ENCODE measurements at places on chromosomes 13 and 19. TPM values are rescaled to one million over a fixed set of nuclear protein-coding genes. Genes with fewer than 3 reads are reported as not detected.

DNA sequence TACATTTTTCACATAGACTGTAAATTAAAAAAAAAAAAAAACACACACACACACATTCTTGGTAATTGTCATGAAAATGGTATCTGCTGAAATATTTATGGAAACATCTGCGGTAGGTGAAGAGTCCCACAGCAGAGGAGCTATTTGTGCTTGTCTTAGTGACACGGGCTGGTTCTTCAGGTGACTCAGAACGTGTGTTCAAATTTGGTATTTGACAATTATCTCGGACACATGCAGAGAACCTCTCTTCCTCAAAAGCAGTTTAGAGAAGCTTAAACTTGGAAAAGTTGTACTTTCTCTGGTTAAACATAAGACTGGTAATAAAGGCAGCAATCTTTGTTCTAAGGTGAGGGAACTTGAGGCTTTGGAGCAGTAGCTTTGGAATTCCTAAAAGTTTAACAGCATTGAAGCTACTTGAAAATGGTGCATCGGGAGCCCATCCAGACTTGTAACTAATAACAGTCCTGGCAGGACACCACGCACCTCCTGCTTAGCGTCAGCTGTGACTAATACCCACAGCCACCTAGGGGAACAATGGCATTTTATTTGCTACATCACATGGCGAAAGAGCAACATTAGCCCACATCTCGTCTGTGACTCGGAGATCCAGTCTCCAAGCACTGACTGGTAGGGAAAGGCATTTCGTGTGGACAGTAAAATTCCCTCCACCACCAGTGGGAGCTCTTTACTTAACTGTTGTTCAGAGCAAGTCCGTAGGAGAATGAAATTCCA, 1505.1 kb upstream of the SLC10A2 start:
- DNase-seq, result peak; percentile 96

DNA sequence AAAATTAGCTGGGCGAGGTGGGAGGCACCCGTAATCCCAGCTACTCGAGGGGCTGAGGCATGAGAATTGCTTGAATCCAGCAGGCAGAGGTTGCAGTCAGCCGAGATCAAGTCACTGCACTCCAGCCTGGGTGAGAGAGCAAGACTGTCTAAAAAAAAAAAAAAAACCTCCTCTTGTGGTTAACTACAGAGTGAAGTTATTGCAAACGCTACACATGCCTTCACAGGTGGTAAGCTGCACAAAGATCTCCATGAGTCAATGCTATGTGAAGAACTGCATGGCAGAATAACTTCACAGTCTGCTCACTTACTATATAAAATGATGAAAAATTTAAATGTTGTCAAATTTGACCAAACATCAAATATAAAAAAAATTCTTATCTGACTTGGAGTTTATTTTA, 436.8 kb downstream of the FGF14 start:
- no peak for DNase-seq

Gene IRF2BP1
- 22.9 TPM for total RNA-seq

- peak; percentile 85 for DNase-seq
Observed at GRCh38 chr19:11324079-11324661, 15.3 kb downstream of the RAB3D start.

- no peak for DNase-seq
Observed at GRCh38 chr19:19531951-19532805, 3.5 kb downstream of the YJEFN3 start.

DNA sequence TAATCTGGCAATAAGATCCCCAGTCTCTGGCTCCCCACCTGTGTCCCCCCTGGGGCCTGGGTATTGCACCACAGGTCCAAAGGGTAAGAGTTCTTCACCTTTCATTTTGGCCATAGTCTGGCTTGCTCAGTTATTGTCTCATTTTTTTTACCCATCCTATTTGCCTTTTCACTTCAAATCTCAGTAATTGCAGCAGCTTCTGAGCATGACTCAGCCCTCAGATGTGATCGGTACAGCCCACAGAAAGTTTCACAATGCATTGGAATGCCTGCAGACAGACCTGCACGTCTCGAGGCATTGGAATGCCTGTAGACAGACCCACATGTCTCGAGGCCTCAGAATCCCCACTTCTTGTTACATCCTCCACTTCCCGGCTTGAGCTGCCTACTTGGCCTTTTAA, 173.6 kb downstream of the NUFIP1 start:
- peak; percentile 99 for DNase-seq

- no peak for DNase-seq
Observed at GRCh38 chr19:2528675-2529101, 52.8 kb downstream of the GADD45B start.

Gene SPRY2
- total RNA-seq, result 56.2 TPM

Gene AP1M1
- 90.8 TPM for total RNA-seq

- no peak for DNase-seq
Observed at GRCh38 chr13:98495627-98496478, 81.1 kb downstream of the STK24 start.

Gene LIM2
- not detected for total RNA-seq

DNA sequence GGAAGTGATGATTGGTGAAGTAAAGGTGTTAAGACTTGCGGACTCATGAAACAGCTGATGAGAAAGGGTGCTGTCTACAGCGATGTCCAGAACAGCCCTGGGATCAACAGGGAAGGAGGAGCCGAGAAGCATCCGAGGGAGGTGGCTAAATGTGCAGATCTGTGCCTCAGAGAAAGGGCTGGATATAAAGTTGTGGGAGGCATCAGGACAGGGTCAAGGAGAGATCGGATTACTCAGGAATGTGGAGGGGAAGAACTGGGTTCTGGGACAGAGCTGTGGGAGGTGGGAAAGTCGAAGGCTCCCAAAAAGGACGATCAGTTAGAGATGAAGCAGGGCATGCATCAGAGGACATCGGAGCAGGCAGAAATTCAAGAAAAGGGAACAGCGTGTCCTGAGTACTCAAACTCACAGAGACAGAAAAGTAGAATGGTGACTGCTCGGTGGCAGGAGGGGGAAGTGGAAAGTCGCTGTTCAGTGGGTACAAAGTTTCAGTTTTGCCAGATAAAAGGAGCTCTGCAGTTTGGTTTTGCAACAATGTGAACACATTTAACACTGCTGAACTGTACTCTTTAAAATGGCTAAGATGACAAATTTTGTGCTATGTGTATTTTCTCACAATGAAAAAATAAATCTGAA, 1.9 kb downstream of the SIGLEC14 start:
- DNase-seq, result no peak

- peak; percentile 81 for DNase-seq
Observed at GRCh38 chr19:38543807-38544568, 73.8 kb downstream of the MAP4K1 start.

- DNase-seq, result no peak
Observed at GRCh38 chr13:111977179-111977506, 89.8 kb upstream of the SOX1 start.

- DNase-seq, result no peak
Observed at GRCh38 chr19:1235625-1236538, 1.9 kb downstream of the CBARP start.

DNA sequence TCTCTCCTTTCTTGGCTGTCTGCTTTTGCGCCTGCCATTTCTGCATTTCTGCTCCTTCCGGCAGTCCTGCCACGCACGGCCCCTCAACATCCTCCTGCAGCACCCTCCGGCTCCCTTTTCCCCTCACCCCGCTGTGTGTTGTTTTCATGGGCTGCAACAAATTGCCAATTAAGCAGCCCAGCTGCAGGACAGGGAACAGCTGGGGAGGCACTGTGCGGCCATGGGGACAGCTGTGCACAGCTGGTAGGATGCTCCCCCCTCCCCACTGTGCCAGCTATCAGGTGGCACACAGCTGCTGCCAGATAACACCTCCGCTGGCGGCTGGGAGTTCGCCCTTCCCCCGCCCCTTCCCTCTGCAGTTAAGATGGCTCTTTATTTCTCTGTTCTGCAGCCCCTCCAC, 25.4 kb downstream of the LYL1 start:
- no peak for DNase-seq

Gene ZNF296
- 3.0 TPM for total RNA-seq

Gene ZNF285
- 2.1 TPM for total RNA-seq

DNA sequence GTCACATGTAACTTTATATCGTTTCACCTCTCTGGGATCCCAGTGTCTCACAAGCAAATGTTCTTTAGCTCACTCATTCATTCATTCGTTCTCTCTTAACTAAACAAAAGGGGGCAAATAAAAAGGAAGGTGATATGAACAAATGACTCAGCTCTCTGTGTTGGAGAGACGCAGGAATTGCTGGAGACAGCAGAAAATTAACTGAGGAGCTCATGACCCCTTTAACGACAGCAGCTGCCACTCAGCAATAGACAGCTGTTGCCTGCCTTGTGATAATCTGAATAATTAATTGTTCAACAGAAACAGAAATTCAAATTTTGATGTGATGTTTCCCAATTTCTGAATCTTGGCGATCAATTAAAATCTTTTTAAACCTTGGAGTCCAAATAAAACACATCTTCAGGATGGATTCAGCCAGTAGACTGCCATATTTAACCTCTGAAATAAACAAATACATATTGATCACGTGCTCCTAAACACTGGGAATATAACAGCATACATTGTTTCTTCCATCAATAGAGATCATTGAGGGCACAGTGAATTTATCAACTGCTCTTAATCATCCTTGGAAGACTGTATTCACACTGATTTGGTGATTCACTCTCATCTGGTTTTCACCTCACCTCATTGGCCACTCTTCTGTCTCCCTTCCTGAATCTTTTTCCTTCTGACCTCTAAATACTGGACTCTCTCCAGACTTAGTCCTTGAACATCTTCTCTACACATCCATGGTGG, 63.3 kb downstream of the MBNL2 start:
- no peak for DNase-seq

GRCh38 chr13:99459099-99459850, 42.0 kb upstream of the TM9SF2 start:
- DNase-seq, result no peak

GRCh38 chr19:54457773-54458647, 5.6 kb downstream of the LENG9 start:
- no peak for DNase-seq

GRCh38 chr13:100946588-100946987, 272.0 kb upstream of the TMTC4 start:
- no peak for DNase-seq

- DNase-seq, result no peak
Observed at GRCh38 chr13:103516015-103516795, 450.0 kb upstream of the SLC10A2 start.

- no peak for DNase-seq
Observed at GRCh38 chr13:74162782-74163181, 28.6 kb upstream of the KLF12 start.

DNA sequence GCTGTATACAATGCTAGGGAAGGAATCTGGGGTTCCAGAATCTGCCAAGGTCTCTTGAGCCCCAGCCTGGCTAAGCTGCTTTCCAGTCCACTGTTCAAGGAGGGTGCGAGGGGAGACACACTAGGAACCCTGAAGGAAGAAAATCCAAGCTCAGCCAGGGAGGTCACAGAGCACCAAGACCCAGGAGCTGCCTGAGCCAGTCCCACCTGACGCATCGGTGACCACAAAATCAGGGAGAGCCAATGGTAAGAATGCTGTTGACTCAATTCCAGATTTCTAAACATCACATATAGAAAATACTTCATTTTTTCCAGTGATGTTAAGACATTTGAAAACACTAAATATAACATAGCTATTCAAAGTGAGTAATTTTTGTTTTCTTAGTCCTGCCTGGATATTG, 50.1 kb downstream of the CEP89 start:
- no peak for DNase-seq

GRCh38 chr13:58883405-58883804, 1251.9 kb downstream of the PCDH17 start:
- no peak for DNase-seq

DNA sequence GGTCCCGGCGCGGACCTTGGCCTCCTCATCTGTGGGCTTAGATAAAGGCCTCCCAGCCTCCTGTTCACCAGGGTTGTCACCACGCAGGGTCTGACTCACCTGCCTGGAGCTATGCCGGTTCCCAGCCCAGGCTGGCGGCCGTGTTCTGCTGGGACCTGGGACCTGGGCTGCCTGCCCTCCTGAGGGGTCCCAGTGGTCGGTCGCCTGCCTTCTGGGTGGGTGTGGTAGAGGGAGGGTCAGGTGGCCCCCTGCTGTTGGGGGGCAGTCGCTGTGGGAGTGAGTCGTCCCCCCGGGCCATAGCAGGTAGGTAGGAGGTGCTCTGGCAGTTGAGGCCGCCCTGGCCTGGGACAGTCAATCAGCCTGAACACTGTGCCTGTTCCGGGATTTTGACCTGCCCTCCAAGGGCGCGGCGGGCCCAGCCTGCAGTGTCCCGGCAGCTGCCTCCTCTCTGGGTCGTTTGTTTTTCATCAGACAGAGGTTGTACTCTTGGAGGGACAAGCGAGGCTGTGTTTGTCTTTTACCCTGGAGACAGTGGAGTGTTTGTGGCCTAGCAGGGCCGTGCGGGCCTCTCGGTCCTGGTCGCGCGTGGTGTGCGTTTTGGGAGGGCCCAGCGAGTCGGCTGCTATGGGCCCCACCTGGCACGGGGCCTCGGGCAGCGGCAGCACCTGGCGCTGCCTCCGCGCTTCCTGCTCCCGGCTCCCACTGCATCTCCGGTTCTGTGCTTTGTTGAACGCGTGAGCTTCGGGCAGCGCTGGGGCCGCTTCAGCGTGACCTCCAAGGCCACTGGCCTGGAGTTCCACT, 2.6 kb downstream of the ADAT3 start:
- DNase-seq, result no peak

GRCh38 chr13:100604918-100605710, 16.5 kb upstream of the GGACT start:
- no peak for DNase-seq

GRCh38 chr13:20521364-20522115, 4.1 kb downstream of the CRYL1 start:
- no peak for DNase-seq

Gene IRGC
- not detected for total RNA-seq

- DNase-seq, result peak; percentile 96
Observed at GRCh38 chr19:5790559-5791520, at the start of gene DUS3L. TSS of gene DUS3L (minus strand) at chr19:5791163. CDS start at chr19:5791141, 22 bp downstream.

Gene ZNF700
- not detected for total RNA-seq
